ENCODE measurements at places on chromosomes 4 and X.

DNA sequence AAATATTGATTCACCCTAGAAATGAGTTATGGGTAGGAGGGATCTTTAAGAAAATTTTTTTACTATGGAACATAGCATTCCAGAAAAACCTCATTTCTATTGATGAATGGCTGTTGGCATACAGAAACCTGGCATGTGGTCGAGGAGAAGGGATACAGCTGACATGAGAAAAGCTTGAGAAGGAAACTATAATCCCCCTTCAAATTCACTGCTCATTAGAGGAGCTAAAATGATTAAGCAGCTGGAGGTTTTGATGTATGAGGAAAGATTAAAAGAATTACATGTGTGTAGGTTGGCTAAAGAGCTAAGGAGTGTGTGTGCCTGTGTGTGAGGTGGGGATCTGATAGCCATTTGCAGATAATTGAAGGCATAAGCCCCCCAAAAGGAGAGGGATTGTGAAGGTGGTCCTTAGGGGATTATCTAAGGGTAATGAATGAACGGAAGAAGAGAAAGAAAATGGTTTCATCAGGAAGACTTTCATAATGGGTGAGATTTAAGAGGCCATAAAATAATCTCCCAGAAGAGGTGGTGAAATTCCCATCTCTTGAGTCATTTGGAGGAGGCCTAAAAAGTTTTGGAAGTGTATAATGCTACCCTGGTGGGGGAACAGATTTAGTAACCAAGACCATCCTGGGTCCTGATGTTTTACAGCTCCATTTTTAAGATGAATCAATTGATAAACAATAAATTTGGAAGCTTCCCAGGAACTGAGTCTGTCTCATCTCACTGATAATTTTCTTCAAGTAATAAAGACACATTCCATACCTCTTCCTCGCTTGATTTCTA lies 272.0 kb upstream of the HAND2 start:
- DNase-seq: no peak

- no peak for DNase-seq
These were observed 9.0 kb downstream of the ZNF827 start for GRCh38 chr4:145929415-145930178.

GRCh38 chr4:90727938-90728337 lies 600.7 kb downstream of the CCSER1 start:
- no peak for DNase-seq

- DNase-seq: no peak
These were observed 101.4 kb upstream of the SLITRK2 start for GRCh38 chrX:145716226-145716625.

DNA sequence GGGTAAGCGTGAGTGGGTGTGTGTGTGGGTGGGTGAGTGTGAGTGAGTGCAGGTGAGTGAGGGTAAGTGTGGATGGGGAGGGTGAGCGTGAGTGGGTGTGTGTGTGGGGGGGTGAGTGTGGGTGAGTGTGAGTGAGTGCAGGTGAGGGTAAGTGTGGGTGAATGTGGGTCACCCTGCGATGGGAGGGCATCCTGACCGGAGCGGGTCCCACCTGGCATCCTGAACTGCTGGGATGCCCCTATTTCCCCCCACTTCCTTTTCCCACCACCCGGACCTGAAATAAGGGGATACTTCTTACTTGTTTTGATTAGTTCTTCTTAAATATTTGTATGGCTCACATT lies 49.5 kb downstream of the ING2 start:
- no peak for DNase-seq

- DNase-seq: no peak
These were observed 12.7 kb downstream of the ADGRL3 start for GRCh38 chr4:61212788-61213187.

All from stimulated activated CD8-positive, alpha-beta memory T cell treated with anti-CD3 and anti-CD28 coated beads, Interleukin-7, amount 100 ng/mL, for 1 hour (primary cell).